ENCODE measurements at places on chromosomes 3 and 15. TPM values are rescaled to one million over a fixed set of nuclear protein-coding genes. Genes with fewer than 3 reads are reported as not detected.

Gene SHC4
- total RNA-seq, result 3.7 TPM

DNA sequence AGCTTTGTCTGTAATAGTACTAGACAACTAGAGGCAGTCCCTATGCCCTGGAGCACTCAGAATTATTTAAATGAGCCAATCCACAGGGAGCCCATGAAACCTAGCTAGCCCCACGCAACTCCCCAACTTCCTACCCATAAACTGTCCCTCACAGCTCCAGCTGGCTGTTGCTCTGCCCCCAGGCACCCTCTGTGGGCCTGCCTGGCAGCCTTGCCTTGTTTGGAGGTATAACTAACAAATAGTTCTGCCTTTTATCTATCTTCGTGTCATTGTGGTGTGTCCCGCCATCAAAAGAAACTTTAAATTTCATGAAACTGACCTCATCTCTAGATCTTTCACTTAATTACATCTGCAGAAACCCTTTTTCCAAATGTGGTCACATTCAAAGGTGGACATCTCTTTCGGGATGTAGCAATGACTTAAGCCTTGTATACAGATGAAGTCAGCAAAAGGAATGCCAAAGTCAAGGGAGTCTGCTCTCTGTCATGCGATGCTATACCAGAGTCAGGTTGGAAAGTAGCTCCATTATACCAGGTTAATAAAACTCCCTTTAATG, 1.8 kb upstream of the RTP3 start:
- H3K4me3 ChIP-seq, result peak overlapping the region; percentile 57
- peak overlapping the region; percentile 87 for H3K27ac ChIP-seq
- H3K36me3 ChIP-seq, result peaks cover 15% of the 10 kb centered on the region
- peak; percentile 96 for DNase-seq
- H3K4me1 ChIP-seq, result peaks cover 66% of the 10 kb centered on the region

Gene LRRC31
- total RNA-seq, result not detected

Gene PPM1L
- 1.1 TPM for total RNA-seq
